ENCODE measurements at places on chromosomes 5 and 9. TPM values are rescaled to one million over a fixed set of nuclear protein-coding genes. Genes with fewer than 3 reads are reported as not detected.

Gene GNPDA1
- 77.4 TPM for total RNA-seq

Gene LMBRD2
- 8.0 TPM for total RNA-seq

Gene SLC36A3
- total RNA-seq = not detected

Gene TMOD1
- 0.58 TPM for total RNA-seq

Gene INSYN2B
- 14.0 TPM for total RNA-seq

Gene FBP2
- total RNA-seq = not detected

Gene CDKN2A
- total RNA-seq = not detected

Gene ACOT12
- 0.03 TPM for total RNA-seq

Gene CCL19
- total RNA-seq = not detected

Gene SEMA5A
- 2.7 TPM for total RNA-seq

Gene C8G
- total RNA-seq = 0.47 TPM

Gene LHX2
- total RNA-seq = not detected

Gene NDST1
- 58.6 TPM for total RNA-seq

Gene ADAMTS12
- total RNA-seq = 0.10 TPM

Gene IL4
- total RNA-seq = not detected

Gene PIP5KL1
- total RNA-seq = 0.73 TPM

Gene MRPL41
- 48.8 TPM for total RNA-seq

Gene TBCA
- total RNA-seq = 203 TPM

Gene ANKRD34B
- not detected for total RNA-seq

Gene SLC6A18
- not detected for total RNA-seq

Gene RNF183
- not detected for total RNA-seq

Gene PCDHB12
- total RNA-seq = not detected

Gene PLK2
- 283 TPM for total RNA-seq

Gene PCDHGA6
- 0.20 TPM for total RNA-seq

Gene SNX2
- total RNA-seq = 62.0 TPM

Gene C9
- not detected for total RNA-seq

Gene CDH10
- total RNA-seq = 0.06 TPM

Gene NCS1
- 66.9 TPM for total RNA-seq

Gene PCDHB14
- 0.08 TPM for total RNA-seq

Gene PDGFRB
- 5.4 TPM for total RNA-seq

Gene CDX1
- not detected for total RNA-seq

Gene SPINK13
- total RNA-seq = not detected

Gene TMEM252
- not detected for total RNA-seq

Gene CEP78
- total RNA-seq = 28.6 TPM

Gene PCDHB16
- total RNA-seq = 0.03 TPM

Gene SHISAL2B
- total RNA-seq = not detected

Gene ENTREP1
- total RNA-seq = 0.51 TPM

Gene HMMR
- 71.2 TPM for total RNA-seq

Gene CMBL
- total RNA-seq = 19.9 TPM

Gene SPINK7
- not detected for total RNA-seq

Gene DEPDC1B
- total RNA-seq = 24.9 TPM

Gene TPRN
- 12.0 TPM for total RNA-seq

Gene GFPT2
- total RNA-seq = 105 TPM

Gene INSL4
- 0.33 TPM for total RNA-seq

Gene RELL2
- total RNA-seq = 15.3 TPM

Gene NACC2
- 28.3 TPM for total RNA-seq

Gene PRDM9
- total RNA-seq = not detected

Gene DAPK1
- 0.10 TPM for total RNA-seq

Gene PTPRD
- 9.6 TPM for total RNA-seq

Gene RUFY1
- 24.0 TPM for total RNA-seq
